Parietal lobe (tissue), 2 donors: ENCODE measurements at places on chromosomes 5 and 9. TPM values are rescaled to one million over a fixed set of nuclear protein-coding genes. Genes with fewer than 3 reads are reported as not detected.

Gene CNOT6
- total RNA-seq: 52.3 TPM

Gene PCDHA9
- 42.6 TPM for total RNA-seq

Gene SLC28A3
- total RNA-seq: not detected

Gene TGFBI
- 2.8 TPM for total RNA-seq

Gene FYB1
- 2.5 TPM for total RNA-seq

Gene SLC34A1
- total RNA-seq: not detected

Gene ABLIM3
- 19.4 TPM for total RNA-seq

Gene ZNG1C
- 68.9 TPM for total RNA-seq

Gene ADCY2
- 23.2 TPM for total RNA-seq

Gene IL3
- total RNA-seq: not detected

Gene PKD2L2
- total RNA-seq: not detected

Gene ORM2
- total RNA-seq: not detected

Gene SPINK9
- total RNA-seq: not detected

Gene CAMLG
- total RNA-seq: 55.1 TPM

Gene GABRP
- not detected for total RNA-seq

Gene TUSC1
- 10.0 TPM for total RNA-seq

Gene PPP3R2
- 0.63 TPM for total RNA-seq

Gene ENC1
- 2,270 TPM for total RNA-seq

Gene IL9
- total RNA-seq: not detected

Gene CENPK
- 11.3 TPM for total RNA-seq

Gene NFIL3
- 28.5 TPM for total RNA-seq

Gene IRX1
- not detected for total RNA-seq

Gene COL5A1
- total RNA-seq: 3.4 TPM

Gene LMX1B
- not detected for total RNA-seq

Gene CAMK4
- total RNA-seq: 141 TPM

Gene SLC6A7
- 1.9 TPM for total RNA-seq

Gene PCDHGC4
- total RNA-seq: 91.7 TPM

Gene TSLP
- total RNA-seq: not detected

Gene ZBED3
- total RNA-seq: 4.4 TPM

Gene KIF24
- 4.1 TPM for total RNA-seq

Gene IL5
- not detected for total RNA-seq

Gene ATP6V1G1
- total RNA-seq: 75.7 TPM

Gene PCDHGA8
- total RNA-seq: 30.0 TPM

Gene CDX1
- not detected for total RNA-seq

Gene ATP10B
- 7.2 TPM for total RNA-seq

Gene ASPN
- total RNA-seq: 1.3 TPM

Gene MAMDC4
- total RNA-seq: 11.3 TPM

Gene SCGB3A2
- not detected for total RNA-seq

Gene NME5
- 8.8 TPM for total RNA-seq

Gene CCIN
- total RNA-seq: not detected

Gene C9orf40
- 7.8 TPM for total RNA-seq

Gene PCDHB3
- total RNA-seq: 24.7 TPM

Gene CCL19
- not detected for total RNA-seq

Gene NTNG2
- total RNA-seq: 17.5 TPM

Gene IRX2
- total RNA-seq: not detected

Gene TYRP1
- total RNA-seq: 0.31 TPM

Gene DOCK8
- 4.1 TPM for total RNA-seq

Gene TMC1
- total RNA-seq: 0.94 TPM

Gene POU4F3
- not detected for total RNA-seq

Gene SLC25A48
- total RNA-seq: 0.31 TPM

Gene CARD9
- total RNA-seq: 0.63 TPM

Gene GHR
- total RNA-seq: 2.2 TPM

Gene SPATA31C1
- not detected for total RNA-seq

Gene NFX1
- total RNA-seq: 32.2 TPM

Gene SV2C
- 1.9 TPM for total RNA-seq
